ENCODE measurements at places on chromosomes 5 and 9.

GRCh38 chr9:69204849-69205248 is 30.8 kb downstream of the TJP2 start:
- no peak for DNase-seq

- DNase-seq = no peak
These were observed 723.7 kb downstream of the PRELID2 start for GRCh38 chr5:145111420-145111819.

DNA sequence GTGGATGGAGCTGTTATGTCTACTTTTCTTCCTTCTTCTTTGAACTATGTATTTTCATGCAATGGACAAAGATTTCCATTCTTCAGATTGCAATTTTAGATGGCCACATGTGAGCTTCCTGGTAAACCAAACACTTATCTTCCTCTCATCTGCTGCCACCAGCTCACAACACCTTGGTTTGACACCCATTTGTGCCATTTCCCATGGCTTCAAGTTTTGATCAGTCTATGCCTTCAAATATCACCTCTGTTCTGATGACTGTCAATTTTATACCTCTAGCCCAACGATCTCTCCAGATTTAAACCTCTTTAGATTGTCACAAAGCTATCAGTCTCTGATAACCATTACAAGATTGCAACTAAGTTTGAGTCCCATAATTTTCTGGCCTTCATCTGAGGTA is 147.2 kb downstream of the TMEM38B start:
- no peak for DNase-seq

DNA sequence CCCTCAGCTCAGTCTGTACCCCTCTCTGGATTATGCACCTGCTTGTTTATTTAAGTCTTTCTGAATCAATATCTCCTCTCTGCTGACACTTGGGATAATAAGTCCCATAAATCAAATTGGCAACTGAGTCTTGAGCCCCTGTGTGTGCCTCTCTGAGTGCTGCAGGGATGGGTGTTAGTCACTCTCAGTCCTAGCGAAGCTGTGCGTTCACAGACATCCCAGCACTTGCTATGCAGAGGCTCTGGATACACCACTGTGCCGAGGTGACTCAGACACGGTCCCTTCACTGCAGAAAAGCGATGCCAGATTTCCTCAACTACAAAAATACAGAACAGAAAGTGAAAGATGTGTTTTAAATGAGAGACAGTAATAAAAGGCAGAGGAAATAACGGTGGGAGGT is 4.1 kb upstream of the KCNMB1 start:
- DNase-seq = no peak

DNA sequence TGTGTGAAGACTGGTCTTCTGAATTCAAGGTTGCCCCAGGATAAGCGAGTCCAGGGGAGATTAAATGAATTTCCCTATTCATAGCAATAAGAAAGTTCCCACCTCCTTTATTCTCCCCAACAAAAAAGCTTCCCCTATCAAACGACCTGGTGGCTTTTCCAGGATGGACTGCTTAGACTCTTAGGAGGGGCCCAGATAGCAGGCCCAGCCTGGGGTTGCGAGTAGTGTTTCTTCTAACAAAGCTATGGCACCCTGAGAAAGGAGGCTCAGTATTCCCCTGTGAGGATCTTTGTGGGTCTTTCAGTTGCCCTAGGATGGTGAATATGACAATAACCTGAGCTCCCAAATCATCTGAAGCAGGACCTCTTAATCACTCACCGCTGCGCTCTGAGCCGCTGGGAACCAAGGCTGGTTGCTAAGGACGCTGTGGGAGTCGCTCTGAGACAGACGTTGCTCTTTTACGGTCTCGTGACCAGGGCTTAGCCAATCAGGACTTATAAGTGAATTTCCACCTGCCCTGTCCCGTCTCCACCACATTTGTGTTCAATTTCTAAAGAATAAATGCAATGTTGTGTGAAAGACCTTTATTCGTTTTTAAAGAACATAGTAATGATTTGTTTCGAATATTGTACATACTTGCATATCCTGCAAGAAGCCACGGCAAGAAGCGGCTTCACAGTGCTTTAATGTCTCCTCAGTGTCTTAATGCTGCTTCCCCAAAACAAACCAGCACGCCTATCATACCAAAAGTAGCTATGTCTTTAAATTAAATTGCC is at the start of gene TMEM232:
TMEM232 (minus strand) TSS at position 423 of the 776 bp plus-strand sequence. CDS start 59,319 bp downstream, outside the sequence.
- peak; percentile 35 for DNase-seq

DNA sequence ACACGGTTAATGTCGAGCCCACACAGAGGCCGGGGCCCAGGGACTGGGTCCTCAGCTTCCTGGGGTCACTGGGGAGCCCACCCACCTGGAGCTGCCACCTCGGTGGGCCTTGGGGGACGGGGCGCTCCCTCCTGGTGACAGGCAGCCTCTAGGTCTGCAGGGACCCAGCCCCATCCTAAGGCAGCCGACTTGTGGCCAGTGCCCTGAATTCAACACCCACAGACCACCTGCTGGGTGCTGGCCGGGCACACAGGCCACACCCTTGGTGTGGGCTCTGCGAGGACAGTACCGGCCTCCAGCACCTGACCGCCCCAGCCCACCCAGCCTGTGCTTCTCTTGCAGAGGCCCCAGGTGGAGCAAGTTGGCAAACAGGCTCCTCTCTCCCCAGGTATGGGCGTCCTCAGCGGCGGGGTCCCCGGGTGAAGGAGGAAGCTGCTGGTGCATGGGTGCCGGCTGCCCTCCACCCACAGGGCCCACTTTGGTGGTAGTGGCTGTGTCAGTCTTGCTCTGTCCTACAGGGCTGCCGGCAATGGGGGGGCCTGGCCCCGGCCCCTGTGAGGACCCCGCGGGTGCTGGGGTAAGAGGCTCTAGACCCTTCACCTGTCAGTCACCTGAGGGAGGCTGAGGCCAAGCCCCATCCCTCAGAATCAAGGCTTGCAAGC is 8.3 kb downstream of the ENTPD8 start:
- no peak for DNase-seq
